ENCODE measurements at places on chromosomes 7 and 10. TPM values are rescaled to one million over a fixed set of nuclear protein-coding genes. Genes with fewer than 3 reads are reported as not detected.
A peak's percentile ranks its signal among the peaks of the same experiment; 100 is the strongest.

- H3K27ac ChIP-seq: no peak overlapping the region
- peaks cover 29% of the 10 kb centered on the region for H3K36me3 ChIP-seq
- H3K4me3 ChIP-seq: no peak overlapping the region
- H3K4me1 ChIP-seq: peaks cover 16% of the 10 kb centered on the region
These were observed 148.3 kb downstream of the SVIL start for GRCh38 chr10:29486433-29486832.

- no peaks in the 10 kb centered on the region for H3K36me3 ChIP-seq
- H3K27me3 ChIP-seq: no peaks in the 10 kb centered on the region
- no peak overlapping the region for H3K27ac ChIP-seq
- no peak overlapping the region for H3K4me3 ChIP-seq
These were observed 21.2 kb downstream of the MAT1A start for GRCh38 chr10:80268266-80268665.

- H3K36me3 ChIP-seq: no peaks in the 10 kb centered on the region
- no peaks in the 10 kb centered on the region for H3K27me3 ChIP-seq
- H3K4me1 ChIP-seq: no peaks in the 10 kb centered on the region
These were observed 11.2 kb upstream of the TECTB start for GRCh38 chr10:112271982-112272381.

DNA sequence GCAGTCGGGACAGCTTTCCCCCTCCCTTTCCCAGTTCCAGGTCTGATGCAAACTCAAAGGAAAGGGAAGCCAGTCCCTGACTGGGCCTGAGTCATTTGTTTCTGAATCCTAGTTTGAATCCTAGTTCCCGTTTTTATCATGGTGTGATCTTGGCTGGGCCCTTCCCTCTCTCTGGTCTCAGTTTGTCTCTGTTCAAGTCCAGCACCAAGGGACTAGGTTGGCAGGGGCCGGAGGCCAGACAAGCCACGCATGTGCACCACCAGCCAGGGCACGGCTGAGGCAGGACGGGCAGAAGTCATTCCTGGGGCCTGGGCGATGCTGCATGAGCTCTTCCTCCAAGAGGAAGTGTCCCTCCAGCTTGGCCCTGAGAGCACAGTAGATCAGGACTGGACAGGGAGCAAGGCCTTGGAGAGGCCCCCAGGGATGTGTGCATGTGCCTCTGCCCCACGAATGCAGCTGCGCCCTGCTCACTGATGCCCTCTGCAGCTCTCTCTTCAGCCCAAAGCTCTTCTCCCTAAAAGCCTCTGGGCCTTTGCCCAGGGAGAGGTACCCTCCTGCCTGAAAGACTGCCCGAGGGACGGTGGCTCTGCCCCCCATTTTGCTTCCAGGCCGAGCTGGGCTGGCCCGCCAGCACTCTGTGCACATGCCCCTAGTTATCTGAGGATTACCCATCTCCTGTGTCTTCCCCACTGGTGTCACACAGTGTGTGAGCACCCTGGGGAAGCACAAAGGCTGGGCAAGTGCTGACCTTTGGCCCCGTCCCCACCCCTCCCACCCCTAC, 86.7 kb downstream of the ZMIZ1 start:
- H3K27me3 ChIP-seq: no peaks in the 10 kb centered on the region
- peak overlapping the region; percentile 75 for H3K27ac ChIP-seq
- no peaks in the 10 kb centered on the region for H3K36me3 ChIP-seq
- DNase-seq: no peak

DNA sequence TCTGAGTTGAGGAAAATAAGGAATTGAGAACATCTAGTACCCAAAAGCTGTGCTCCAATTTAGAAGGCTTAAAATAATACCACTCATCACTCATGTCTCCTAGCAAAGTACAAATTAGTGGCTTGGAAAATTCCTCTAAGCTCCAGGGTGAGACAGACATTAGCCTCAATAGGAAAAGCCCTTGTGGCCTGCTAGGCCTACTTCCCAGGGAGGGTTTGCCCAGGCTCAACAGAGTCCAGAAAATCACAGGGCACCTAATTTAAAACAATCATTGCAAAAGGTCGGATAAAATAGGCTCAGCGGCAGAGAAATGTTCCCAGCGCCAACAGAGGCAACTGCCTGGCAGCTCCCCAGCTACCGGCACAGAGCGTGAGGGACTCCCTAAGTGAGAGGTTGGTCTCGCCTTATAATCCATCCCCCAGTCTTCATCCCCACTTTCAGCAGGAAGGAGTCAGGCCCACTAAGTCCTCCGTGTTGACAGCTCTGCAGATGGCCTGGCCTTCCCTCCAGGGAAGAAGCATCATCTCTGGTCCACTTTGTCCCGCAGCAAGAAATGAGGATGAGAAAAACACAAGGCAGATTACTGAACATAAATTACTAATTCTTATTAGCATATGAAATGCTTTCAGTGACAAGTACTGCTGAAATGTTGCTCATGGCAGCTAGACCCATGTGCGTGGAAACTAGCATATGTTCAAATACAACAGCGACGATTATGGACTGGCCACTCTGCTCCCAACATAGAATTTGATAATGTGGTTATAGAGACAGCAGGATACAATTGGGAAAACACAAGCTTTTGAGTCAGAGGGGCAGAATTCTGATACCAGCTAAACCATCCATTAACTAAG, 1177.7 kb upstream of the AUTS2 start:
- no peaks in the 10 kb centered on the region for H3K27me3 ChIP-seq
- H3K36me3 ChIP-seq: no peaks in the 10 kb centered on the region
- no peak overlapping the region for H3K27ac ChIP-seq

GRCh38 chr7:121062671-121063279, 74.3 kb downstream of the CPED1 start:
- H3K4me1 ChIP-seq: no peaks in the 10 kb centered on the region
- no peak overlapping the region for H3K27ac ChIP-seq
- no peak for DNase-seq
- no peak overlapping the region for H3K4me3 ChIP-seq

DNA sequence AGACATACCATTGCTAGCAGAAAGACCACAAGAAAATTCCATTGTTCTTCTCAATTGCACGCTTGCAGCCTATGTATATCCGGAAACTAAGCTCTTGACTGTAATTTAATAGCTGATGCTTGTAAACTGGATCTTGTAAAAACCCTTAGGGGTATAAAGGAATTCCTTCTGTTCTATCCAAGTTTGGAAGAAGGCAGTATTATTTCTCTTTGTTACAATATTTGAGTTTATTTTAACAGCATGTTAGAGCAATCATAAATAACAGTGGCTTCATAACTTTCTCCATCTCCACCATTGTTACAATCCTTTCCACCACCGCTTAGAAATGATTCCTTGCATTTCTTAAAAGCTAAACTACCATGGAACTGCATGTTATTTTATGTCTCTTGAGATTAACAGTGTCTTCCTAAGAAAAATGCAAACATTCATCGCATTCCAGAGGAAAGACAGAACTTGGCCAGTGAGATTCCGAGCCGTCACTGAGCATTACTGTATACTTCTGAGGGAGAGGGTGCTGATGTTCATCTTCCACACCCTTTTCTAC, 92.5 kb downstream of the TRIL start:
- DNase-seq: no peak
- no peak overlapping the region for H3K27ac ChIP-seq
- no peaks in the 10 kb centered on the region for H3K4me1 ChIP-seq
- H3K36me3 ChIP-seq: no peaks in the 10 kb centered on the region

DNA sequence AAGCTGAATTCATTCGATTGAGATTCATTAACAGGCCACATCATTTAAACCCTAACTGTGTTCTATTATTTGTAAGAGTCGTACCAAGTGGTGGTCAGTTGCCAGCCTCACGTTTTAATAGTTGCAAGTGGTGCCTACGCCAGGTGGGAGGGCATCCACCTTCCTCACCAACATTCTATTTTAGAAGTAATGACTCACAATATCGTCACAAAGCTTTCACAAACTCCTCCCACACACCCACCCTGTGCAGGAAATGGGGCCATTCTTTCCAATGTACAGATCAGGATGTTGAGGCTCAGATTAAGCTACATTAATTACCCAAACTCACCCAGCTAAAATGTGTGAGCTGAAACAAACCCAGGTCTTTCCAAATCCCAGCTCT, 77.3 kb upstream of the SAMD8 start:
- no peak overlapping the region for H3K27ac ChIP-seq
- no peaks in the 10 kb centered on the region for H3K27me3 ChIP-seq
- no peaks in the 10 kb centered on the region for H3K36me3 ChIP-seq
- no peak overlapping the region for H3K4me3 ChIP-seq
- no peak for DNase-seq
- no peaks in the 10 kb centered on the region for H3K4me1 ChIP-seq

GRCh38 chr7:46764100-46764936, 817.6 kb downstream of the TNS3 start:
- no peak overlapping the region for H3K27ac ChIP-seq
- no peaks in the 10 kb centered on the region for H3K27me3 ChIP-seq
- no peaks in the 10 kb centered on the region for H3K36me3 ChIP-seq
- no peaks in the 10 kb centered on the region for H3K4me1 ChIP-seq

GRCh38 chr10:24579448-24579847, 144.2 kb downstream of the ARHGAP21 start:
- no peaks in the 10 kb centered on the region for H3K36me3 ChIP-seq
- H3K27me3 ChIP-seq: no peaks in the 10 kb centered on the region
- DNase-seq: no peak
- H3K4me1 ChIP-seq: no peaks in the 10 kb centered on the region
- no peak overlapping the region for H3K27ac ChIP-seq
- H3K4me3 ChIP-seq: no peak overlapping the region

DNA sequence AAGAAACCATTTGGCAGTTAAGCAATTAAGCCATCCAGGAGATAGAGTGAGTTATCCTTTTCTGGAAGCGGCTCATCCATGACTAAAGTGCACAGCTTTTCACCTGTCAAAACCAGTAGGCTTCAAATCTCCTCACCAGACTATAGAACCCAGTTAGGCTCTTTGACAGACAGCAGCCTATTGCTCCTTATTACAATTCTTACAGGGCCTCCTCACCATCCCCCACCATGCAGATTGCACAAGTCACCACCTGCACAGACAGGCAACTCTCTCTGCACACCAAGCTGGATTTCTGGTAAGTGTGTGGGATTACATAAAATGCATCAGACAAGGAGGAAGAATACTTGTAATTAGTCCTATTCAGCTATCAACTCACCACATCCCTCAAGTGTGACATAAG, 301.6 kb downstream of the SNX13 start:
- no peak overlapping the region for H3K27ac ChIP-seq
- no peaks in the 10 kb centered on the region for H3K36me3 ChIP-seq
- H3K4me3 ChIP-seq: no peak overlapping the region
- no peaks in the 10 kb centered on the region for H3K4me1 ChIP-seq
- H3K27me3 ChIP-seq: no peaks in the 10 kb centered on the region

- H3K36me3 ChIP-seq: no peaks in the 10 kb centered on the region
- DNase-seq: no peak
- H3K4me3 ChIP-seq: no peak overlapping the region
- no peaks in the 10 kb centered on the region for H3K4me1 ChIP-seq
- peaks cover 14% of the 10 kb centered on the region for H3K27me3 ChIP-seq
- H3K27ac ChIP-seq: no peak overlapping the region
These were observed 9.0 kb upstream of the EZH2 start for GRCh38 chr7:148893071-148893470.

- H3K27ac ChIP-seq: no peak overlapping the region
- H3K4me3 ChIP-seq: no peak overlapping the region
- H3K27me3 ChIP-seq: no peaks in the 10 kb centered on the region
- peaks cover 3% of the 10 kb centered on the region for H3K4me1 ChIP-seq
These were observed 20.6 kb upstream of the GDI2 start for GRCh38 chr10:5833814-5834213.

DNA sequence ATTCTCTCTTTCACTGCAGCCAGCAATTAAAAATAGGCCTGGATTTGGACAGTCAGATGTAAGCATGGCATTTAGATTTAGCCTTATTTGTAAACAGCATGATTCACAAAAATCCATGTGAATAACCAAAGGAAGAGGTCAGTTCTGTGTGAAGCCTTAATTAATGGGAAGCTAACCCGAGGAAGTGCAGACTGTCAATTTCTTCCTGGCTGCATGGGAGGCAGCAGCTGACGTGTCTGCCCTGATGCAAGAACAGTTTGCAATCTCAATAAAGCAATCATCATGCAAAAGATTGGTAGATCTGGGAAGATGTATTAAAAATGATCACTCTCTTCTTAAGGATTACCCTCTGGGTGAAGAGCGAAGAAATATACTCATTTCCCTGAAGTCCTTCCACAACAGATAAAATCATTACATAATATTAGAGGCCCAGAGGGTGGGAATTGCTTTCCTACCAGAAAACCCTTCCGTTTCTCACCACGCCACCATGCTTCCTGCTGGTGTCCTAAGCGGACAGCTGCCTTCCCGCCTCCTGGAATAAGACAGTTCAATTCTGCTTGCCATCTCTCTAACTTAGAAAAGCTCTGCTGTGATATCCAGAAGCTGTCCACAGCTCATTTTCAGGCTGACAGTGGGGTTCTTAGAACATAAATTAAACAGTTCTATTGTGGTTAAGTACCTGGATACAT, 526.7 kb upstream of the NRP1 start:
- H3K36me3 ChIP-seq: no peaks in the 10 kb centered on the region
- H3K4me1 ChIP-seq: no peaks in the 10 kb centered on the region
- no peak for DNase-seq

DNA sequence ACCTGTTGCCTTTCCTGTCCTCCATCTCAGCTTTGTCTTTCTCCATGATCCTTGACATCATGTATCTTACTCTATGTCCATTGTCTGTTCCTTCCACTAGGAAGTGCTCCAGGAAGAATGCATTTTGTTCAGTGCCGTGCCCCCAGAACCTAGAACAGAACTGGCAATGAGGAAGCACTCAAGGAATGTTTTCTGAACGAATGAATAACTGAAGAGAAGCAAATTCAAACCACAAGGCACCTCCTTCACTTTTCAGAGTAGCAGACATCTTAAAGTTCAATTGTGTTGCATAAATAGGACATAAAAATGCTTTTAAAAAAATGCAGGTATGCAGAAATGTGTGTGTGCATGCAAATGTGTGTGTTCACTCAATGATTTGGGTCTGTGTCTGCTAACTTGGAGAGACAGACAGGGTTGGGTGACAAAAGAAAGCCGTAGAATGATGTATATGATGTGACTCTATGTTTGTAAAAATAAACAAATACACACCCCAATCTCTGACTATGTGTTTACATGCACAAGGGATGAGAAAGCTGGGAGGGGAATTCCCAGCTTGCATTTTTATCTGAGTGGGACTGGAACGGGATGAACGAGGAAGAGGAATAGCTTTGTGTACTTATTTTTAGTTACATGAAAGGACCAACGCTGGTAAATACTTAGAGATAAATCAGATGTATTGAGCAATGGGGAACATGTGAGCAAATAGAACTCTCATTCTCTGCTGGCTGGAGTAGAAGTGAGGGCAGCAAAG, 237.7 kb downstream of the FANK1 start:
- H3K27ac ChIP-seq: no peak overlapping the region
- no peaks in the 10 kb centered on the region for H3K36me3 ChIP-seq
- DNase-seq: no peak
- no peak overlapping the region for H3K4me3 ChIP-seq
- no peaks in the 10 kb centered on the region for H3K27me3 ChIP-seq

GRCh38 chr7:70700941-70701425, 431.0 kb upstream of the GALNT17 start:
- no peak for DNase-seq
- H3K4me3 ChIP-seq: no peak overlapping the region
- H3K27ac ChIP-seq: no peak overlapping the region

The POLR2J2 gene
- total RNA-seq: 5.2 TPM

The C10orf90 gene
- total RNA-seq: not detected

The SH2B2 gene
- not detected for total RNA-seq

The WAPL gene
- total RNA-seq: 71.4 TPM

The ACBD7 gene
- total RNA-seq: not detected

The CYP2W1 gene
- 0.41 TPM for total RNA-seq

The CFAP43 gene
- 1.00 TPM for total RNA-seq

The SGCE gene
- total RNA-seq: 24.1 TPM

The C10orf105 gene
- total RNA-seq: not detected

The PLEKHS1 gene
- total RNA-seq: 0.60 TPM

The NAT16 gene
- total RNA-seq: not detected

The MORN4 gene
- total RNA-seq: 0.95 TPM

The CHCHD1 gene
- total RNA-seq: 19.8 TPM

The MTERF1 gene
- 9.8 TPM for total RNA-seq
